ENCODE measurements at places on chromosomes 1 and 21. TPM values are rescaled to one million over a fixed set of nuclear protein-coding genes. Genes with fewer than 3 reads are reported as not detected.

GRCh38 chr21:31030367-31031106 is 7.7 kb downstream of the KRTAP19-8 start:
- no peak for DNase-seq
- no peak overlapping the region for H3K4me3 ChIP-seq
- H3K27ac ChIP-seq: no peak overlapping the region
- no peaks in the 10 kb centered on the region for H3K27me3 ChIP-seq
- H3K4me1 ChIP-seq: no peaks in the 10 kb centered on the region

GRCh38 chr1:61084491-61085031 is 2.2 kb downstream of the NFIA start:
- peak overlapping the region; percentile 94 for H3K27ac ChIP-seq
- DNase-seq: no peak
- H3K27me3 ChIP-seq: no peaks in the 10 kb centered on the region
- peaks cover 33% of the 10 kb centered on the region for H3K4me1 ChIP-seq

DNA sequence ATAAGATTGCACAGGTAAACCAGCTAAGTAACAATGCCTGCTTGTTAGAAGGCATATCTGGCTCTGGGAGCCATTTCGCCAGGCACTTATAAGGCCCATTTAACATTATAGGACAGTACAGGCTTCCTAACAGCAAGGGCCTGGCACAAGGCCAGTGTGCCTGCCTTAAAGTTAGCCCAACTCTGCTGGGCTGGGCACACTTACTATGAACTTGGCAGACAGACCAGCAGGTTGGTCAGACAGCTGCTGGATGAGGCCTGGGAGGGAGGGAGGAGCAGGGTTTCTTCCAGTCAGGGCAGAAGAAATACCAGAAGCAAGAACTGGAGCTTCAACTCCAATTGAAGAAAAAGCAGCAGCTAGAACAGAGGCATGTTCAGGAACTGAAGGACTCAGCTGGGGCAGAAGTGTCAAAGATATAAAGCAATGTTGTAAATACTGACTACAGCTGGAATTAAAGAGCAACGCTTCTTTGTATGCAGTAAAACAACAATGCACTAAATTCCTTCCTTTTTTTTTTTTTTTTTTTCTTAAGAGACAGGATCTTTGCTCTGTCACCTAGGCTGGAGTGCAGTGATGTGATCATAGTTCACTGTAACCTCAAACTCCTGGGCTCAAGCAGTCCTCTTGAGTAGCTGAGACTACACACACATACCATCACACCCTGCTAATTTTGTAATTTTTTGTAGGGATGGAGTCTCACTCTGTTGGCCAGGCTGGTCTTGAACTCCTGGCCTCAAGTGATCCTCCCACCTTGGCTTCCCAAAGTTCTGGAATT is 4.9 kb downstream of the CACHD1 start:
- no peak overlapping the region for H3K4me3 ChIP-seq
- H3K36me3 ChIP-seq: no peaks in the 10 kb centered on the region
- H3K27ac ChIP-seq: no peak overlapping the region

The LIN28A gene
- not detected for total RNA-seq

DNA sequence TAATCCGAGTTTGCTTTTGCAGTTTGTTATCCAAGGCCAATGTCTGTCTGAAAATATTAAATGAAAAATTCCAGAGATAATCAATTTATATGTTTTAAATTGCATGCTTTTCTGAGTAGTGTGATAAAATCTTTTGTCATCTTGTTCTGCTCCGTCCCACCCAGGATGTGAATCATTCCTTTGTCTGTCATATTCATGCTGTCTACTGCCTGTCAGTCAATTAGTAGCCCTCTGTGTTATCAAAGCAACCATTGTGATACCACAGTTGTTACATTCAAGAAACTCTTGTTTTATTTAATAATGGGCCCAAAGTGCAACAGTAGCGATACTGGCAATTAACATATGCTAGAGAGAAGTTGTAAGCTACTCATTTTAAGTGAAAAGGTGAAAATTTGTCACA is 819.3 kb downstream of the BRINP3 start:
- H3K4me3 ChIP-seq: no peak overlapping the region
- H3K27ac ChIP-seq: no peak overlapping the region
- no peaks in the 10 kb centered on the region for H3K36me3 ChIP-seq
- no peaks in the 10 kb centered on the region for H3K4me1 ChIP-seq
- no peaks in the 10 kb centered on the region for H3K27me3 ChIP-seq
- no peak for DNase-seq

The DMBX1 gene
- not detected for total RNA-seq

DNA sequence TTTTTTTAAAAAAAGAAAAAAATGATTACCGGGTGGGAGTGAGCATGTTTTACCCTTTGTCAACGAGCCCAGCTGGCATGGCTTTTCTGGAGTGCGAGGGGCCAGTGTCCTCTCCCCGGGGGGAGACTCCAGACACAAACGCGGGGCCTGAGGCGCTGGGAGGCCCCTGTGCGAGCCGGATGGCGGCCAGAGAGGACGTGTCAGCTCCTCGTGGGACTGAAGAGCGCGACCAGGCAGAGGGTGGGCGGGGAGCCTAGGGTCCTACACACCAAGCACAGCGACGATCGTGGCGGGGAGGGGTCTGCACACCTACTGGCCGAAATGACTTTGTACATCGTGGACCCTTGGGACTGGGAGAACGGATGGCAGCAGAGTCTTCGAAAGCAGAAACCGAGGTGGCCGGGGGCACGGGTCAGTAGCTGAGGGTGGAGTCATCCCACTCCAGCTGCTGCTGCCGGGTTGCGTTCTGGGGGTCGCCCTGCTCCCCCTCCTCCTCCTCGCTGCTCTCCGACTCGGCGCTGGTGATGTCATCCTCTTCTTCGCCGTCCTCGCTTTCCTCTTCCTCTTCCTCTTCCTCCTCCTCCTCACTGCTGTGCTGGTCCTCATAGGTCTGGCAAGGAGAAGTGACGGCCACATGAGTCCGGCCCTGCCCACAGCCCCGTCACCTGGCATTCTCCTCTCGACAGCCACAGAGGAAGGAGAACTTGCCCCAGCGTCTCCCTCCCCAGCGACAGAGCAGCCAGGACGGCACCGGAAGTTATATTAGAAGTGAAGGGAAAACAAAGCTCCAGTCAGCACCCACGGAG is 78.8 kb downstream of the PIK3CD start:
- H3K27me3 ChIP-seq: no peaks in the 10 kb centered on the region
- peaks cover 93% of the 10 kb centered on the region for H3K36me3 ChIP-seq
- no peak overlapping the region for H3K27ac ChIP-seq
- H3K4me1 ChIP-seq: no peaks in the 10 kb centered on the region
- no peak overlapping the region for H3K4me3 ChIP-seq

DNA sequence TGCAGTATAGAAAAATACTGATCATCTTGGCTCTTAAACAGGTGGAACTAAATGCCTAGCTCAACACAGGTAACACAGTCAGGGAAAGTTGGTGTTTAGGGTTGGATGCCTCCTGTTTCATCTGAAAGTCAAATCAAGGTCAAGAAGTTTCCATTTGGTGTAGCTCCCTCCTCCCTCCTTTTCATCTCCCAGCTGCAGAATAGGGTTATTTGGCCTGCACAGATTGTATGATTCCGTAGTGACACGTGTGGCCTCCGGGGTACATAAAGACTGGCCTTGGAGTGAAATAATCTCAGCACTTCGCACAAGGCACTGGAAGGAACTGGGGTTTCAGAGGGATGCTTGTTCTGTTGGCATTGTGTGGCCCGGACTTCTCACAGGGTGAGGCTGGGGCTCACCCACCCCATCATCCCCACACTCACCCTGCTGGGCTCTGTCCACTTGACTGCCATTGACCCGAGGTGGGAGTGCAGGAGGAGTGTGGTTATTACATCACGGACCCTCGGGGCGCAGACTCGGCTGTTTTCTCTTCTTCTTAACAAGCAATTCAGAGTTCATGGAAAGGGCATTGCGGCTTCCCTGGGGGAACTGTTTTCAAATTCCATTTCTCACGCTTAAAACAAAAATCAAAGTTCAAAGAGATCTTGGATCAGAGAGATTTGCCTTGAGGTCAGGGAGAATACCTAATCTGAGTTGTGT is 18.4 kb downstream of the IGSF5 start:
- no peak overlapping the region for H3K4me3 ChIP-seq
- no peaks in the 10 kb centered on the region for H3K27me3 ChIP-seq
- no peaks in the 10 kb centered on the region for H3K36me3 ChIP-seq

DNA sequence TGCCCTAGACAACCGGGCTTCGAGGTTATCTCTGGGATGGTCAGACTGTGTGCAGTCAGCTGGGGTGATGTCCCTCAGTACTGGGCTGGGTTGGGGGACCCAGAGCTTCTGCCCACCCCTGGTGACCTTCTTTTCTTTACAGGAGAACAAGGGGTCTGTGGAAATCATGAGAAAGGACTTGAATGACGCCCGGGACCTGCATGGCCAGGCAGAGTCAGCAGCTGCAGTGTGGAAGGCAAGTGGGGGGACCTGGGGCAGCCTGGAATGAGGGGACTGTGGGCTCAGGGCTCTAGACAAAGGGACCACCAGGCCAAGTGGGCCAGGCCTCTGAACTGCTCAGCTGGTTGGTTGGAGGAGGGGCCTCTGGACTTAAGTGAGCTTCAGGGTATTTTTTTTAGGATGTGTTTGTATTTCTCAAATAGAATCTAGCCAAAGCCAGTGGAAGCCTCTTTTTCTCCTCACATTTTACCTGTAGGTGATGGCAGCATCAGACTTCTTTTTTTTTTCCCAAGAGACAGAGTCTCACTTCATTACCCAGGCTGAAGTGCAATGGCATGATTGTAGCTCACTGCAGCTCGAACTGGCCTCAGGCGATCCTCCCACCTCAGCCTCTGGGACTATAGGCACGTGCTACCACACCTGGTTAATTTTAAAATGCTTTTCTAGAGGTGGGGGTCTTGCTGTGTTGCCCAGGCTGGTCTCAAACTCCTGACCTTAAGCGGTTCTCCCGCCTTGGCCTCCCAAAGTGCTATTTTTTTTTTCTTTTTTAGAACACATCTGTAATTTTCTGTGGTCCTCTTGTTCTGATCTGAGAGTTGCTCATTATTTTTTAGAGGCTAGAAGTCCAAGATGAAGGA is 1.9 kb downstream of the RNF187 start:
- H3K4me1 ChIP-seq: peaks cover 20% of the 10 kb centered on the region
- H3K27ac ChIP-seq: no peak overlapping the region
- H3K4me3 ChIP-seq: peak overlapping the region; percentile 85
- peaks cover 36% of the 10 kb centered on the region for H3K36me3 ChIP-seq

DNA sequence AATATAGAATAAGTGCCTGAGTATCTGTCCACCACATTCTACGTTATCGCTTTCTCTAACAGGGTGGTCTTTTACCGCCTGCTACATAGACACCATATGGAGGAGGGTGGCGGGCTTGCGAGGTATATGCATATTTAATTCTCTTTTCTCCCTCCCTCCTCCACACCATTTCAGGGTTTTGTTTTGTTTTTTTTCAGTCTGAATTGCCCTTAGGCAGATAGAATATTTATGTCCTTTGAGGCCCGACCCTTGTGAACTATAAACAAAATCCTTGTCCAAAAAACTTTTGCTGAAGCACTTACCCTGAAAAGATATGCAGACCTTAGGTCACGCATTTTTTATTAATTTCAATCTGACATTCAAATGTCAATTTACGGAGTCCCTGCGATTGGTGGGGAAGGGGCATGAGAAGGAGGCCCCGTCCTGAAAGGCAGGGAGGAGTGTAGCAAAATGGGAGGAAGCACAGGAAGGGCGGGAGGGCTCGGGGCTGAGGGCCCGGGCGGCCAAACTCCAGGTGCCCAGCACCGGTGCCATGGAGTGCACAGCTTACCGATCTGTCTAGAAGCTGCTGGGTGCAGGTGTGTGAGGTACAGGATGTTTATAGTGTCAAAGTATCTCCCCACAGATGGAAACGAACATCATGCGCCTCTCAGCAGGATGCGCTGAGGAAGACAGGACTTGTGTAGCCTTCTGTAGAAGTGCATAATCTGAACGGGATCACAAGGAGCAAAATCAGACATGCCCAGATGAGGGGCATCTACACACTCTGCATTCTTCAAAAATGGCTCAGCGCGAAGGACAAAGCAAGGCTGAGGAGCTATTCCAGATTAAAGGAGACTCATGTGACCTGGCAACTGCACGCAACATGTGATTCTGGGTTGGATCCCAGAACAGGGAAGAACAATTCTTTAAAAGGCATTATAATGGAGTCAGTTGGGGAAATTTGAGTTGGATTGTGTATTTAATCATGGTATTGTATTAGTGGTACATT is 68.8 kb upstream of the LYST start:
- H3K36me3 ChIP-seq: no peaks in the 10 kb centered on the region
- no peaks in the 10 kb centered on the region for H3K27me3 ChIP-seq
- no peak for DNase-seq
- peaks cover 56% of the 10 kb centered on the region for H3K4me1 ChIP-seq
- no peak overlapping the region for H3K4me3 ChIP-seq

The S100A14 gene
- total RNA-seq: 112 TPM

The LCE6A gene
- not detected for total RNA-seq

- DNase-seq: no peak
- no peaks in the 10 kb centered on the region for H3K36me3 ChIP-seq
- no peak overlapping the region for H3K4me3 ChIP-seq
- no peak overlapping the region for H3K27ac ChIP-seq
These were observed 406.7 kb downstream of the SIPA1L2 start for GRCh38 chr1:232223183-232223708.

The SSR2 gene
- total RNA-seq: 231 TPM

- peak overlapping the region; percentile 11 for H3K27ac ChIP-seq
- no peak overlapping the region for H3K4me3 ChIP-seq
- H3K4me1 ChIP-seq: no peaks in the 10 kb centered on the region
- DNase-seq: no peak
- H3K36me3 ChIP-seq: no peaks in the 10 kb centered on the region
These were observed 116.2 kb downstream of the TGFBR3 start for GRCh38 chr1:91769742-91770141.

DNA sequence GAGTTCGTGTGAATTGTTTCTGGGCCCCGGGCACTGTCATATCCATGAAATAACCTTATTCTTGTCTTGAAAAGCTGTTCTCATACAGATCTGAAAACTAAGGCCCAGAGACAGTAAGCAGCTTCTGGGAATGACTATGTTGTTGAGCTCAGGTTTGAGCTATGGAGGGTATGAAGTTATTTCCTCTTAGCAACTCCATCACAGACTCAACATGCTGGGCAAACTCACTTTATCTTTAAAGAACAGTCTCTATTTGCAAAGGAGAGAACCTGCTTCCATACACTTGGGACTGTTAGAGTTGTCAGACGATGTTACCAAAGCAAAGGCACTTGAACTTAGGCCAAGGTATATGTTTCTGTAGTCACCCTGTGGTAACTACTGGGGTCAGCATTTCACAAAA is 90.0 kb downstream of the GPR88 start:
- H3K36me3 ChIP-seq: no peaks in the 10 kb centered on the region
- H3K27me3 ChIP-seq: no peaks in the 10 kb centered on the region
- peaks cover 11% of the 10 kb centered on the region for H3K4me1 ChIP-seq
- peak overlapping the region; percentile 13 for H3K27ac ChIP-seq
- no peak overlapping the region for H3K4me3 ChIP-seq
